ENCODE measurements at places on chromosomes 3 and 15.
A peak's percentile ranks its signal among the peaks of the same experiment; 100 is the strongest.

- DNase-seq: no peak
These were observed 1222.9 kb downstream of the ZPLD1 start for GRCh38 chr3:103657756-103658155.

- peak; percentile 59 for DNase-seq
These were observed 80.1 kb downstream of the ST8SIA2 start for GRCh38 chr15:92473756-92474155.

GRCh38 chr15:32998979-32999672 lies 195.4 kb downstream of the FMN1 start:
- DNase-seq: no peak

GRCh38 chr3:55075846-55076245 lies 148.0 kb upstream of the LRTM1 start:
- DNase-seq: no peak

- no peak for DNase-seq
These were observed 100.5 kb upstream of the SKOR1 start for GRCh38 chr15:67724691-67725375.

- DNase-seq: no peak
These were observed 266.3 kb downstream of the CHL1 start for GRCh38 chr3:462851-463250.

- DNase-seq: no peak
These were observed 338.2 kb upstream of the SLCO3A1 start for GRCh38 chr15:91515188-91515754.

DNA sequence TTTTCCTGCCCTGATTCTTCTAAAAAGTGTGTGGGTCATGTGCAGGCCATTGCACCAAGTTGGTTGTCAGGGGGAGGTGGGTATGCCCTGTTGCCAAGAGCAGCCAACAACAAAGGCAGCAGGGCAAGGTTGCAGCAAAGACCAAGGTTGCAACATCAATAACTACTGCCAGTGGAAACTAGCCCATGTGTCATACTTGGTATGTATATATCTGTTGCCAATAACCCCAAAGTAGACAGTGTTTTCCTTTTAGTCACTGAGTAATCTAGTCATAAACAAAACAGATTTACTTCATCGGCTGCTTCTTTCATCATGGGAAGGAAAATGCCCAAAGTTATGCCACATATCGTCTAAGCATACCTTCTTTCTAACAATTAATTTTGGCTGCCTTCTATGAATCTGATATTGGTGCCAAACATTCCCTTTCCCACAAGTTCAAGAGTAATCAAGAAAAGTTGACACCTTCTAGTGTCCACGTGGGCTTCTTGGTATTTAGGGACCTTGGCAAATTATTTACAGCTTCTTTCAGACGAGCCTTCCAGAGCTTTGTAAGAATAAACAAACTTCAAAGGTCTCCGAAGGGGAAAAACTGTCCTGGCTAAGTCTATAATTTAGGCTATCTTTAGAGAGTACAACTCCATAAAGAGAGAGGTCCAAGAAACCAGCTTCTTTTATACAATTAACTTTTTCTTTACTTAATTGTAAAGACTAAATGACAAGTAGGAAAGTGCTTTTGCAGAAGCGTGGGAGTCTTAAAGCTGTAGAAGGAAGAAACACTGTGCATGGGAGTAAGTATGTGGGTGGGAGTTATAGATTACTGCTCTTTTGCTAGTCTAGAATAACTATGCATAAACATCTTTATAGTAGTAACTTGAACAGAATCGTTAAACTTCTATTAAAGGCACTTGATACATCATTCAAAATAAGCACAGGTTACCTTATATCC lies 10.0 kb upstream of the MBNL1 start:
- no peak for DNase-seq

DNA sequence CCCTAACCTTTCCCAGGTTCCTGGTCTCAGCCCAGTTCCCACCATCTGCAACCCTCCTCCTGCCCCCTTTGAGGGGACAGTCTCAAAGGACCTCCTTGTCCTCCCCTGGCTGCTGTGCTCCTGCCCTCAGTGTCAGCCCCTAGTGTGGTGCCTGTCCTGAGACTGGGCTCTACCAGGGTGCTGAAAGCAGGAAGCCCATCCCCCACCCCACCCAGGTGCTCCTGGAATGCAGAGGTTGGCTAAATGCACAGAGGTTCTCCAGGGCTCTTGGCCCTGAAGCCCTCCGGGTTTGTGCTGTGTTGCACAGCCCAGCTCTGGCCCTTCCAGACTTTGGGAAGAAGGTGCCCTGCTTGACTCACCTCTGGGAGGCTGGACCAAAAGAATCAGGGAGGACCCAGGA lies 21.8 kb downstream of the C3orf18 start:
- no peak for DNase-seq

DNA sequence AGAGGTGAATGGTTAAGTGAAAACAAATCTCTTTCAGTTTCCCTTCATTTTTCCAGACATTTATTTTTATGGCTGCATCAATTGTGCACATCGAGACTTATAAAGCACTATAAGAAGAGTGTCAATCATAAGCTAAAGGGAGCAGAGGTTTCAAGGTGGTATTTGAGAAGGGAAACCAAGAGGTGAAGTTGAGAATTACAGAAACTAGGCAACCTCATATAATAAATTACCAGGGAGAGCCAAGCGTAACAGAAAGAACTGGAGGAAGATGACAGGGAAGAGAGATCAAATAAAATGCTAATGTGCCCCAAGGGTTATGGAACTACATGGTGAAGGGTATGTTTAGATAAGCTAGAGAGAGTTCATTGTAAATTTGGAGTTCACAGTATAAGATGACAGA lies 6.3 kb upstream of the CCDC54 start:
- no peak for DNase-seq

DNA sequence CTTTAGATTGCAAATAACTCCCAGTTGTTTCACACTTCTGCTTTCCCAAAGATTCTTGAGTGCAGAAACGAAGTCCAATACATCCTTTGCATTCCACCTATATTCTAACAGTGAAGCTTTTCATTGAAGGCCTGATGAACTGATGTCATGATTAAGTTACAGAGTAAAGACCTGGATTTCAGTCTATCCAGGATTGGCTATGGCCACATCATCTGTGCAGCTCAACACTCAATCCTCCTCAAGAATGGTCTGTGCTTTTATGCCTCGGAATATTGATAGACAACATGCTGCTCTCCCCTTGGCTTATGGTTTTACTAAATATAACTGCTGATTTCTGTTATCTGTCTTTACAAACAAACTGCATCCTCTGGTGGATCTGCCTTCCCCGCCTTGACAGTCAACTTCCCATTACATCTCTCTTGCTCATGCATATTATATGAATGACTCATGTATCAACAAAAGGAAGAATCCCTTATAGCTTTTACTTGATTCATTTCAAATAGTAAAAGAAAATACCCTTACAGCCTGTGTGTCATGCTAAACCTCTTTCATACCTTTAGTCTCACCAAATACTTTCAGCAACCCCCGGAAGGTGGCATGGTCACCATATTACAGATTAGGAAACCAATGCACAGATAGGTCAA lies 59.5 kb downstream of the SCN11A start:
- DNase-seq: no peak

DNA sequence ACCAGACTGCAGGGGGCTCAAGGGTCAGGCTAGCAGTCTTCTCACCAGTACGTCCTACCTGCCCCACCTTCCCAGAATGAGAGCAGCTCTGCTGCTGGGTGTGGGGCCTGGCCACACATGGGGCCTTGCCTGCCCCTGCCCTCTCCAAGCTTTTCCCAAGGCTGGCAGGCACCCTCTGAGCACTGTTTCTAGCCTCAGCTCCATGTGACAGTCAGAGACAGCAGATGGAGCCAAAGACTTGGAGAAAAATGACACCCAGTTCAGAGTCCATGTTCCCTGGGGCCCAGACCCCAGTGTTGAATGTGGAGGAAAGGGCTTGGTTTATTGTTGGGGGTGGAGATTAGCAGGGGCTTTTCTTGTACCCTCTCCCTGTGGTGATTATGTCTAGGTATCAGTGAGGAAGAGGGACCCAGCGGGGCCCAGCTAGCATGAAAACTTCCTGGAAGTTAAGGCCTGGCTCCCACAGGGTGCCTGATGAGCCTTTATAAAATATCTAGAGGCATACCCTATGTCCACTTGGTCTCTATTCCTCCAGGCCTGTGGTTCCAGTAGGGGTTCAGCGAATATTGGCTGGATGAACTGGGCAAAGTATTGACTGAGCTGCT lies 153.8 kb downstream of the EEFSEC start:
- peak; percentile 17 for DNase-seq

GRCh38 chr3:10447527-10448260 lies 57.7 kb downstream of the ATP2B2 start:
- peak; percentile 79 for DNase-seq

DNA sequence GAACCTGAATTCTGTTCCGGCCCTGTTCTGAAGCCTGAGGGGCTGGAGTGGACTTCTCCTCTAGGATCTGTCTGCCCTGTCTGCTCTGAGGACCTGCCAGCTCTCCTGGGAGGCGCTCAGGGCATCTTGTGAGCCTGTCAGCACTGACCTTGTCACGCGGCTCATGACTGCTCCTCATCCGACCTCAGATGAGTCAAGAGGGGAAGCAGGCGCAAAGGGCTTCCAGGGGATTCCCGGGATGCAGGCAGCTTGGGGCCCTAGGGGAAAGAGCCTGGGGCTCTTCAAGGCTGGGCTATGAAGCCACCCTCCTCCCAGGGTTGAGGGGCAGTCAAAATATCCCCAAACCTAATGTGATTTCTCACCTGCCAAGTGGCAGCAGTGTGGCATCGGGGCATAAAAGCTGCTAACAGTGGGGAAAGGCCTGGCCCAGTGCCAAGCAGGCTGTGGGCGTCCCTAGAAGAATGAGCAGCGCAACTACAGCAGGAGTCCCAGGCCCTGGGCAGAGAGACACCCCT lies 27.6 kb upstream of the ANKDD1A start:
- peak; percentile 39 for DNase-seq

GRCh38 chr15:78033864-78034263 lies 43.6 kb downstream of the TBC1D2B start:
- DNase-seq: no peak

DNA sequence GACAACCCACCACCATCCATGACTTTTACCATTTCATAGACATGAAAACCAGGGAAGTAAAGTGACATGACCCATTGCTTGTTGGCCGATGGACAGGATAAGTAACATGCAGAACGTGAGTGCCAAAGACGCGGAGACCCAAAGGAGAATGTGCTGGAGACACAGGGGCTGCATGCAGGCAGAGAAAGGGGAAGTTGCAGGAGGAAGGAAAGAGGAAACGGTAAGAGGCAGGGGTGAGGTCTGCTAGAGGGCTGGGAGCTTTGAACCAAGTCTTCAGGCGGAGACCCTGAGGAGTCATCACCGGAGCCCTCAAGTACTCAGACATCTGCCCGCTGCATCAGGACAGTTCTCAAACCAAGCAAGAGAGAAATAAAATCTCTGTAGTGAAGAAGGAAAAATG lies 34.9 kb downstream of the MAGEF1 start:
- DNase-seq: no peak

GRCh38 chr3:59939826-59940426 lies 890.1 kb upstream of the CFAP20DC start:
- DNase-seq: no peak

- DNase-seq: no peak
These were observed 88.0 kb downstream of the RPLP1 start for GRCh38 chr15:69540622-69541021.

DNA sequence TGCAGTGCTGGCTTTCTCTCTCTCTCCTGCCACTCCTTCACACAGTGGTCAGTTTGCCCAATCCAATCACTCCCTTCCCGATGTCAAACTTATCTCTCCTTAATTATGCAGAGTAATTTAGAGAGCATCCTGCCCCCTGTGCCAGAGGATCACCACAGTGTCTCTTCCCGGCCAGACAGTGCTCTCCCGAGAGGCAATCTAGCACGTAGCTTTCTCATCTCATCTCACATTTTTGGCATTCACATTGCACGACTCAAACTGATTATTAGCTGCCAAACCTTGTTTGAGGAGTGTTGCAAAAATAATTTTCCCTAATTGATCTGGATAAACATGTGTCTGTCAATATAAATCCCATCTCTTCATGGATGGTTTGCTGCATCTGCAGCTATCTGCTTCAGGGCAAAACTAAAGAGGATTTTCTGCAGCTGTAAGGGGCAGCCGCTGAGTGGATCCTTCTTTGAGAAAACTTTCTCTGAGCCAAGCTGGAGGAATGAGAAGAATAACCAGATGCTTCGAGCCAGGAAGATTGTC lies 37.8 kb downstream of the SSUH2 start:
- DNase-seq: no peak

DNA sequence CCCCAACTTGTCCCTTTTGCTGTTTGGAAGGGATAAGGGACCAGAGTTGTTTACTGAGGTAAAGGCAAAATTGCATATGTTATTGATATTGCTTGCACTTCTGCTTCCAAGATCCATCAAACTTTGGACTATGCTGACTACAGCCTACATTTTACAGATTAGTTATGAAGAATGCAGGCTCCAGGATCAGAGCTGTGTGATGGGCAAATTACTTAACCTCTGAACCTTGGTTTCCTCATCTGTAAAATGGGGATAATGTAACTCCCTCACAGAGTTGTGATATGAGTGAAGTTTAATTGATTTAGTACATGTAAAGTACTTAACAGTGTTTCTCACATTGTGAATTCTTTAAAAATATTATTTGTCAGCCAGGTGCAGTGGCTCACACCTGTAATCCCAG lies 15.9 kb downstream of the FAIM start:
- DNase-seq: no peak

DNA sequence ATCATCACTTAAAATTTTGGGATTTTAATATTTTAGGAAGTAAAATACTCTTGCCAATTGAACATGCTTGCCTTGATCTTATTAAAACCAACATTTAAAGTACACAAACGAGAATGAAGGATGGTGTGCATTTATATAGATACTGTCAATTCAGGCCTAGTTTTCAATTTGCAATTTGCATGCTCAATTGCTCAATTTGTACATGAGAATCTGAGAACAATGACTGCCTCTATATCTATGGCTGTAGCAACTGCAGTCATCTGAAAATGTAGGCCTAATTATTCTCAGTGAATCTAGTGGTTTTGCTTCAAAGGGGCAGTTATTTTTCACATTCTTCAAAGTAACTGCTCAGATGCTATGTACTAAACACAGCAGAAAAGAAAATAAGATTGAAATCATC lies 18.8 kb downstream of the ZBBX start:
- DNase-seq: no peak

GRCh38 chr3:15121936-15122335 lies 23.0 kb upstream of the RBSN start:
- no peak for DNase-seq

DNA sequence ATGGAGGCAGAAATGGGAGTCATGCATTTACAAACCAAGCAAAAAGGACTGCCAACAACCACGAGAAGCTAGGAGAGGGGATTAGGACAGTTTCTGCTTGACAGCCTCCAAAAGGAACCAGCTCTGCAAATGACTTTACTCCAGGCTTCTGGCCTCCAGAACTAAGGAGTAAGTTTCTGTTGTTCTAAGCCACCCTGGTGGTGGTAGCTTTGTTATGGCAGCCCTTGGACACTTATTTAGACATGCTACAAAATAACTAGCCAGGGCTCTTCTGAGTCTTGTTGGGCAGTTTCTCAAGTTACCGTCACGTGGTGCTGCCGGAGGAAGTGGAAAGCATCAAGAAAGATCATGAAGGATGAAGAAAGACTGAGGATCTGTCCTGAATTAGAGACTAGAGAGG lies 386.5 kb downstream of the LRTM1 start:
- DNase-seq: no peak

GRCh38 chr3:53232641-53233377 lies 23.0 kb downstream of the TKT start:
- DNase-seq: no peak
